ENCODE measurements at places on chromosomes 16 and 17.

- DNase-seq: no peak
Observed at GRCh38 chr16:66477028-66477515, 50.0 kb downstream of the BEAN1 start.

DNA sequence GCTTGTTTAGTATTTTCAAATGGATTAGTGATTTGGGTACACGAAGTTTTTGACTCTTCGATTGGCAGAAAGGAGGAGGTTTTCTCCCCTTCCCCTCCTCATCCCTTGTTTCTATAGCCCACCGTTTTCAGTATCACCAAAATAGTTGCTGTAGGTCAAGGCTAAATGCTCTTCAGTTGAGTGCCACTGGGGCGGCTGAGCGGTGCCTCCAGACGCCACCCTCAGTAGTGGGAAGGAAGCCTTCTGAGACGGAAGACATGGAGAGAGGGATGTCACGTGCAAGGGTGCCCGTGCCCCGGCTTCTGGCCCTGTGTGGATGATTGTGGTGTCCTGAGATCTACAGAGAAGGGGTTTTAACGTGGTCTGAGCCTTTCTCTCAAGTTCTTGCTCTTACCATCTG is 39.7 kb upstream of the CRISPLD2 start:
- DNase-seq: no peak

- no peak for DNase-seq
Observed at GRCh38 chr16:80663078-80663477, 122.3 kb downstream of the DYNLRB2 start.

GRCh38 chr16:87538160-87538559 is 45.3 kb upstream of the ZCCHC14 start:
- DNase-seq: no peak

DNA sequence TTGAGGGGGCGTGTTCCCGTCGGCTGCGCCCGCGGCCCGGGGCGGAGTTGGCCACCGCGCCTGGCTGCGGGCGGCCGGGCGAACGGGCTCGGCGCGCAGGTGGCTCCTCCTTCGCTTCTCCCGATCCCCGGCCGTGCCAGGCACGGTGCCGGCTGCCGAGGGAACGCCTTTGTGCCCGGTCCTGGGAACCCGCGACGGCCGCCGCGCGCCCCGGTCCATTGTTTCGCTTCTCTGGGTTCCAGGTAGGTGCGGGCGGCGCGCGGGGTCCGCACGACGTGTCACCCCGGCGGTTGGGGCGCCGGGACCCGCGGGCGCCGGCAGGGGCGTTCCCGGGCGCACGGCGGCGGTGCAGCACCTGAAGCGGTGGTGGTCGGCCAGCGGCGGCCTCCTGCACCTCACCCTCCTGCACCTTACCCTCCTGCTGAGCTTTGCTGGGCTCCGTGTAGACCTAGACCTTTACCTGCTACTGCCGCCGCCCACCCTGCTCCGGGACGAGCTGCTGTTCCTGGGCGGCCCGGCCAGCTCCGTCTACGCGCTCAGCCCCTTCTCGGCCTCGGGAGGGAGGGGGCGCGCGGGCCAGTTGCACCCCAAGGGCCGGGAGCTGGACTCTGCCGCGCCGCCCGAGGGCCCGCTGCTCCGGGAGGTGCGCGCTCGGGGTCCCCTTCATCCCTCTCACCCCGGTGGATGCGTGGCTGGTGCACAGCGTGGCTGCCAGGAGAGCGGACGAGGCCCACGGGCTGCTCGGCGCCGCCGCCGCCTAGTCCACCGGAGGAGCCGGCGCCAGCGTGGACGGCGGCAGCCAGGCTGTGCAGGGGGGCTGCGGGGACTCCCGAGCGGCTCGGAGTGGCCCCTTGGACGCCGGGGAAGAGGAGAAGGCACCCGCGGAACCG is 99.9 kb downstream of the EFCAB13 start:
- DNase-seq: no peak

GRCh38 chr16:66275775-66276428 is 90.6 kb upstream of the CDH5 start:
- DNase-seq: no peak

DNA sequence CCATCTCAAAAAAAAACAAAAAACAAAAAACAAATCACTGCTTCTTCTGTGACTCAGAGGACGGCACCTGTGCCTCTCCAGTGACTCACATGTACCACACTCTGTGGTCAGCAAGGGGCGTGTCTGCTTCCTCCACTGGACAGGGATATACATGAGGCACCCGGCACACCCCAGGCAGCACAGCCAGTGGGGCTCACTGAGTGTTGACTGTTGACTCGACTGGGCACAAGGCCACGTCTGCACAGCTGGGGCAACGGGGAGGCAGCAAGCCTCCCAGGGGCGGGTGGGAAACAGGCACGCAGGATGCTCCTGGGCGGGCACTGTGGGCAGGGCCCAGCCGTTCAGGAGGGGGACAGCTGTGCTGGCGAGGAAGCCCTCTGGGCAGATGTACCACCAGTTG is 64.1 kb downstream of the TIMM22 start:
- peak; percentile 29 for DNase-seq

GRCh38 chr16:24858219-24859041 is 12.7 kb downstream of the SLC5A11 start:
- DNase-seq: peak; percentile 4

DNA sequence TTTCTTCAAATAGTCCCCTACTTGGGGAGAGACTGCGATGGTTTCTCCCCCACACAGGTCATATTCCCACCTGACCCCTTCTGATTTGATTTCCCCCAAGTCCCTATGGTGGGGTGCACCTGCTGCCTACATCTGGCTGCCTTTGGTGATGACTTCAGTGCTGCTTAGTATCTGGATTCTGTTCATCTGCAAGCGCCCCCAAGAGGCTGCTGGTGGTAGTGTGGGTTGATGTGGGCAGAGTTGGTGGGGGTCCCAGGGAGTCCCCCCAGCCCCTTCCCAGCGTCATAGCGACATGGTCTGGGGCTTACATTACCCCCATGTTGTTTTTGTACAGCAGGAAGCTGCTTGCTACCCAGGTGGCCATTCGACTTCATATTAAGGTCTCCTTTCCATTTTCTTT is 99.2 kb downstream of the NTN1 start:
- no peak for DNase-seq

- no peak for DNase-seq
Observed at GRCh38 chr17:7993972-7994589, 8.3 kb upstream of the GUCY2D start.

- no peak for DNase-seq
Observed at GRCh38 chr16:2028146-2028545, 1.4 kb downstream of the NHERF2 start.

DNA sequence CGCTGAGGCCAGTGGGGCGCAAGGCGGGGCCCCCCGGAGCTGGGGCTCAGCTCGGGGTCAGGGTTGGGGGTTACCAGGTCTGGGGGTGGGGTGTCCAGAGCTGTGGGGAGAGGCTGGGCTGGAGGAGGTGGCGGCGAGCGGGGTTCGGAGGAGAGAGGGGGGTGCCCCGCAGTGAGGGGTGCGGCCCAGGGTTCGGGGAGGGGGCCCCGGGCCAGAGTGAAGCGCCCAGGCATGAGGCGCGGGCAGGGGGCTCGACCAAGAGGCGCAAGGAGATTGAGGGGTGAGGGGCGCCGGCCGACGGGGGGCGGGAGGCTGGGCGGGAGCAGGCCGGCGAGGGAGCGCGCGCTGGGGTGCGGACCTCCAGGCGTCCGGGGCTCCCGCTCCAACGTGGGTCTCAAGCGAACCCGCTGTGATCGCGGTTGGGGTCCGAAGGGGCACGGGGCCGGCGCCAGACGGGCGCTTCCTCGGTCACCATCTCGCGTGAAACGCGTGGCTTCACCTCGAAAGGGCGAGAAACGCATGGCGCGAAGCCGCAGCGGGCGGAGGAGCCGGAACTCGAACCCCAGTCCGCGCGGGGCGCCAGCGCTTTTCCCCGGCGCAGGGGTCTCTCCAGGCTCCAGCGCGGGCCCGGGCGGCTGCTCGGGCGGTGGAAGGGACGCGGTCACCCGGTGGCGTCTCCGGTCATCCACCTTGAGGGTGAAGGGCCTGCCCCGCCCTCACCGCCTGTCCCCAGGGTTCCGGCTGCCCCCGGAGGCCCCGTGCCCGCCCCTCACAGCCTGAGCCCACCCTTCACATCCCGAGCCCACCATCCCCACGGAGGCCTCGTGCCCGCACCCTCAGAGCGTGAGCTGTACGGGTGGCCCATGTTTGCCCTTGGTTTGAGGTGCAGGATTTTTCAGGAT is 846 bp downstream of the CPNE7 start:
- no peak for DNase-seq
